Stimulated activated CD4-positive, alpha-beta T cell treated with anti-CD3 and anti-CD28 coated beads, Interleukin-15, amount 100 ng/mL, for 1 hour (primary cell): ENCODE measurements at places on chromosomes 2 and 18.
A peak's percentile ranks its signal among the peaks of the same experiment; 100 is the strongest.

DNA sequence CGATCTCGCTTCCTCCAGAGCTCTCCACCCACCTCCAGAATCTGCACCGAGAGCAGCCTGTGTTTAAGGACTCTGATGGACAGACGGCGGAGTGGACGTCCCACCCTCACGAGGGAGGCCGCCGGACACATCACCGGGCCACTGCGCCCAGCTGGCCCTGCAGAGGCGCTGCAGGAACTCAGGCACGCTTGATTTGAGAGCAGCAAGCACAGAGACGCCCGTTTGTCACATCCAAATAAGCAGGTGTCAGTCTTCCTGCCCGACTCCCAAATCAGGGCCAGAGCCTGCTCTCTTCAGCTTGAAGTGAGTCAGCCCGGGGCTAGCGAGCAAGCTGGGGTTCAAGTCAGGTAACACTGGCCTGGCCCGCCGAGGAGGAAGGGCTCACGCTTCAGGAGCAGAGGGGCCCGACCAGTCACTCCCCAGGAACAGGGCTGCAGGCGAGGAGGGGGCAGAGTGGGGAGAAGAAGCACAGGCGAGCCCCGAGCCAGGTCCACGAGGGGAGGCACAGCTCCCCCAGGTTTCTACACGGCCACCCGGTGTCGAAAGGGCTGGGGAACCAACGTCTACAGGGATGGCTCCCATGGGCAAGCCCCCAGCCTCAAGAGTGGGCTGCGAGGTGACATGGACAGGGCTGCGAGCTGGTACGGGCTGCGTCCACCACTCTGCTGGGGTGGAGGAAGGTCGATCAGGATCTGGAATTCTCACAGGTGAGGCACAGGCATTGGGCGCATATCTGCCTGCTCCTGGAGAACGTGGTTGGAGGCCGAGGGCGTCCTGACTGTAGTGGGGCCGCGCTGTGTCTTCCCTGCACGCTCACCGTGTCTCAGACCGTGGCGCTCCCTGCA, 52.5 kb upstream of the CTDP1 start:
- no peak for DNase-seq

DNA sequence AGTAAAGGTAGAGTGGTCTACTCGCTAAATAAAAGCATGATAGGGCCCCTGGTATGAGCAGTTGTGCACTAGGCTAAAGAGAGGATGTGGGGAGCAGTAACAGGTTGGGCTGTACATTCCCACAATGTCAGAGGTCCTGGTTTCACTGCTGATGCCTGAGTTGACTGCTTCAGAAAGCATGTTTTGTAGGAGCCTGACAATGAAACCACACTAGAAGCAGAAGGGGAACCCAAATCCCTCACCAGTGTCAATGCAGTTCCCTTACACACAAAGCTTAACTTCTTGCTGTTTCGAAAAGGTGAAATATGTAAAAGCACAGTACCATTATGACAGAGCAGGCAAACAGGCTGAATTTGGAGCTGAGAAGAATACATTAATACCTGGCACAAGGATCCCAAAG, 291.7 kb upstream of the KYNU start:
- no peak for DNase-seq

- no peak for DNase-seq
Observed at GRCh38 chr2:240554767-240555493, 2.9 kb downstream of the ANKMY1 start.

DNA sequence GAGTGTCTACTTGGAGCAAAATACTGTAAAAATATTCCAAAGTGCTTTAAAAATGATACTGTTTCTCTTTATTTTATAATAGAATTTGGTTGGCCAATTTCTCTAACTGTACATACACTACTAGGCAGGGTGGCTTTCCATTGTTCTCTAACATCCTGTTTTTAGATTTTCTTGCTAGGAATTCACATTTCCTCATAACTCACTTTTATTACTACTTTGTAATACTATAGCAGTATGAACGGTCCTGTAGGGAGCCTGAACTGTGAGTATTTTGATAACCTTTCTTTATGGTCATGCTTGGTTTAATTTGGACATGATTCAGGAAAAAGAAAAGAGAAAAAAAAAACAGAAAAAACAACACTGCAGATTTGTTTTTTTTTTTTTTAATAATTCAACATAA, 37.8 kb downstream of the GCG start:
- DNase-seq: no peak

- DNase-seq: peak; percentile 52
Observed at GRCh38 chr2:230319211-230319862, 7.7 kb upstream of the SP140L start.
